ENCODE measurements at places on chromosomes 12 and 14. TPM values are rescaled to one million over a fixed set of nuclear protein-coding genes. Genes with fewer than 3 reads are reported as not detected.

PRB2 gene
- total RNA-seq: not detected

KCNA5 gene
- total RNA-seq: not detected

USP5 gene
- 119 TPM for total RNA-seq

SLC38A6 gene
- total RNA-seq: 38.9 TPM

P2RX2 gene
- not detected for total RNA-seq

SPTB gene
- total RNA-seq: under 0.01 TPM
